ENCODE measurements at places on chromosomes 6 and 20.

- no peak for DNase-seq
Observed at GRCh38 chr20:45833030-45833882, at the start of gene SNX21. Gene SNX21, plus strand, starts transcription at chr20:45833799. Its CDS starts 121 bp downstream, at chr20:45833920.

DNA sequence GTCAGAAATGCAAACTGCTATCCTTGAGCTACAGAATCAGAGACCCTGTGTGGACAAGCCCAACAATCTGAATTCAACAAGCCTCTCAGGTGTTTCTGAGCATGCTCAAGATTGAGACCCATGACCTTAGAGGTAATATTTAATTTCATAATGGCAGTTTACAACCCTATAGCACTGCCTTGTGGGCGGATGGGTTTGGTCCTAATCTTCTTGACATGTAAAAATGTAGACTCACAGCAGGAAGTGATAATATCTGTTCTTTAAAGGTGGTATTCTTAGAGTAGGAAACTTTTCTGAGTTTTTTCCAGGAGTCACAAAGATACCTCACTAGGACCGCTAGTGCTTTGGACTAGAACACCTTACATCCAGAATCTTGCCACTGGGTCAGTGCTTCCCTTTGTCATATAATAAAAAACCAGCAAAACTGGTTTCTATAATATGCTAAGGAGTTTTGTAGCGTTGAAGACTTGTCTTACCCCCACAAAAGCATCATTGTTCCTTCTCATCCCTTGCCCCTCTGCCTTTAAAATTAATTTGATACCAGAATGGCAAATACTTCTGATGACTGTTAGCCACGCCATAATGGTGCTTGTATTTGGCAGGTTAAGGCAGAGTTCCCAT, 52.6 kb downstream of the E2F3 start:
- no peak for DNase-seq

- DNase-seq = no peak
Observed at GRCh38 chr6:35385457-35386202, 43.3 kb downstream of the PPARD start.

GRCh38 chr6:71527886-71528285, 239.3 kb downstream of the OGFRL1 start:
- DNase-seq = no peak

GRCh38 chr20:62805155-62805710, 598 bp downstream of the OGFR start:
- no peak for DNase-seq

GRCh38 chr6:93036835-93037234, 382.5 kb downstream of the EPHA7 start:
- no peak for DNase-seq

- DNase-seq = peak; percentile 52
Observed at GRCh38 chr6:163745536-163746400, 331.2 kb downstream of the QKI start.

DNA sequence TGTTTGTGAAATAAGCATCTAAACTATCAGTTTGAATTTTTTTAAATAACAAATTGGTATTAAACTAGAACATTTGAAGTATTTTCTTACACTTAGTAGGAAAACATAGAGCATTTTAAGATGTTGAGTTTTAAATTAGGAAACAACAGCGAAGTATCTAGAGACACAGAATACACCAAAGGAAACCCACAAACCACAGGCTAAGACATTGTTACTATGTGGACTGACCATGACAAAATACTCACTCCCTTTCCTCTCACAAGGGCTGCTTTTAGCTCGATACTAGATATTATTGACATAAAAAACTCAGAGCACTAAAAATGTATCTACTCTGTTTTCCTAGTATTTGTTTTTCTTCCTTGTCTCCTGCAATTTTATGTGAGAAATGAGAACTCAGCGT, 266.0 kb upstream of the CITED2 start:
- DNase-seq = no peak

- peak; percentile 72 for DNase-seq
Observed at GRCh38 chr6:52284131-52284459, 447 bp downstream of the MCM3 start.

DNA sequence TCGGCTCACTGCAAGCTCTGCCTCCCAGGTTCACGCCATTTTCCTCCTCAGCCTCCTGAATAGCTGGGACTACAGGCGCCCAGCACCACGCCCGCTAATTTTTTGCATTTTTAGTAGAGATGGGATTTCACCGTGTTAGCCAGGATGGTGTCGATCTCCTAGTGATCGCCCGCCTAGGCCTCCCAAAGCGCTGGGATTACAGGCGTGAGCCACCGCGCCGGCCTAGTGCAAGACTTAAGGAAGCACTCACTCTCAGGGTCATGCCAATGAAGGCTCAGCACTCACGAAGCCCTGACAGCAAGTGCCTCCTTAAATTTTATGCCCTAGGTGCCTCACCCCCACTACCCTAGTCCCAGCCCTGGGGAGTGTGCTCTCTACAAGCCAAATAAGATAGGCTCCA, 4.7 kb upstream of the DOK5 start:
- DNase-seq = no peak

- DNase-seq = no peak
Observed at GRCh38 chr20:40813029-40813431, 124.0 kb upstream of the MAFB start.

DNA sequence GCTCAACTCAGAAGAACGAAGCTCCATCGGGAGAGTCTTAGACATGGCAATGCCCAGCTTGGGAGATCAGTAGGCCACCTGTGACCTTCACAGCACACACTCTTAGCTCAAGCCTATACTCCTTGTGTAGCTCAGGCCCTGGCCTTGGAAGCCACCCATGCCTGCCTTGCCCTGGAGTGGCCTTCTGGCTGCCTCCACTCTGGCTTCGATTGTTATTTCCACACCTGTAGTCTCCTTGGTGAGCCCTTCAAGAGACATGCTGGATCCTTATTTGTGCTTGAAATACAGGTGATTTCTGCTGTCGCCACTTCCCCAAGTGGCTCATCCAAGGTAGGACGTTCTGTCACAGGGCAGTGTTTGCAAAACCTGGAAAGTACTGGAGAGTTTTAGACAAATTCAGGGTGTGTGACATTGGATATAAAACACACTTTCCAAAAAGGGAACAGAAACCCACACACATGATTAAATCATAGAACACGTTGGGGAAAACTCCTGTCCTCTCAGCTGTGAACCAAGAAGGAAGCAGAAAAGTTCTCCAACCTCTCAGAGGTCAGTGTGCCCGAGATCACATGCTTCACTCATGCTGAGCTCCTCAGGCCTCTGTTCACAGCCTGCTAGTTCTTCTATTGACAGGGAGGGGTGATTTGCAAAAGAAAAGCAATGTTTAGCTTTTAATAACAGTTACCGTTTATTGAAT, 391.8 kb downstream of the CDC5L start:
- no peak for DNase-seq

DNA sequence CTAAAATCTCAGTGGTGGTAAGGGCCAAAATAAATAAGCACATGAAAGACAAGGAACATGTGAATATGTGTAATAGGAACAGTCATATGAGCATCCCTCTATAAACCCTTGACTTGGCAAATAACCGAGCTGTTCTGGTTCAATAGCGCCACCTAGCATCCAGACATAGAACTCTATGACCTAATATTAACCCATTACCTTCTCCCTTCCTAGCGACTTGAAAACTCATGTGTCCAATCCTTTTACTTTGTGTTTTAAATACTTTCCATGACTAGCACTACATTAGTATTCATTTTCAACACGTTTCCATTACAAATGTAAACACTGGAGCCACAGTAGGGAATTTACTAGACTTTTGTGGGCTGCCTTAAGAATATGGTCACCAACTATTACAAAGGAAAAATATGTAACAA, 279.7 kb downstream of the UST start:
- DNase-seq = peak; percentile 44

DNA sequence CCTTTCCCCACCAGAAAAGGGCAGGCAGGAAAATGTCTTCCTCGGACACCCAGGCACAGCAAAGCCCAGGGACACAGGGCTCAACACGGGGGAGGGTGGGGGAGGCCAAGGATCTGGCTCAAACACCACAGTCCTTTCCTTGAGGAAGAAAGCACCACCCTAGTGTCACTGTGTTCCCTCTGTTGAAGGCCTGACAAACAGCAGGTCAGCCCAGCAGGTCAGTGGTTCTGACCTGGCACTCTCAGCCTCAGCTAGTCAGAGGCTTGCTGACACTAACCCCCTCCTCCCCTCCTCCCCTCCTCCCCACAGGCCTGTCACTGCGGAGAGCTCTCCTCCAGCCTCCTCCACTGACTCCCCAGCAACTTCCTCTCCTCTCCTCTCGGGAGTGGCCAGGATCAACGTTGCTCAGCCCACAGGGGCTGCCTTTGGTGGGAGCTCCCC, 239.6 kb downstream of the LRFN2 start:
- DNase-seq = no peak

GRCh38 chr20:4814696-4815252, 93.1 kb downstream of the PRND start:
- DNase-seq = no peak

DNA sequence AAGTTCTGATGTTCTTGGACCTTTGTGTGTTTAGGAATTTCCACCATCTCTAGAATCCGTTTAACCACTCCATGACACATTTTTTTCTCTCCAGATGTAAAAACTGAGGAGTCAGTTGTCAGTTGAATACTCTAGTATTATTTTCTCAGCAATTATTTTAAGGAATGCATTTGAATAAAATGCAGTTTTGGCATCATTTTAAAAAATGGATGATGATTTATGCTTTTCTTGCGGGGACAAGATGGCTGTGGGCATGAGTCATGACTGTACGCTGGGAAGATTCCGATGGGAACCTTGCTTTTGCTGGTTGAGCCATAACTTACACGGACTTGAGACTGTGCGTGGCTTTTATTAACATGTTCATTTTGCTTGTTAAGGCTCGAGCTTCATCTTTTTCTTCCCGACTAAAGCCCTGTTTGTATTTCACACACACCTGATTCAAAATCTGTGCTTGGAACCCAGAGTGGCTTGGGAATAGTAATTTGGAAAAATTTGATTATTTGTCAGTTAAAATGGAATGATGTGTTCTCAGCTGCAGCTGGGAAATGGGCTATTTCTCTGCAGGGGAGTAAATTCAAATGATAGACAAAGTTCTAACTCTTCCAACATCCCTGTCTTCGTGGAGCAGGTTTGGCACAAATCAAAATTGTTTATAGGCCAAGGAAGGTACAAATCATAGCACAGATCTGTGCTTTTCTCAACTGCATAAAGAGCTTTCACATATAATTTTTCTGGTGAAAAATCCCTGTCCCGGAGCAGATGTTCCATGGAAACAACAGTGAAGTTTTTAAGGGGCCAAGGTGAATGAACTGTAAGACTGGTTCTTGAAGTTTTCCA, 470.5 kb upstream of the JAG1 start:
- no peak for DNase-seq

DNA sequence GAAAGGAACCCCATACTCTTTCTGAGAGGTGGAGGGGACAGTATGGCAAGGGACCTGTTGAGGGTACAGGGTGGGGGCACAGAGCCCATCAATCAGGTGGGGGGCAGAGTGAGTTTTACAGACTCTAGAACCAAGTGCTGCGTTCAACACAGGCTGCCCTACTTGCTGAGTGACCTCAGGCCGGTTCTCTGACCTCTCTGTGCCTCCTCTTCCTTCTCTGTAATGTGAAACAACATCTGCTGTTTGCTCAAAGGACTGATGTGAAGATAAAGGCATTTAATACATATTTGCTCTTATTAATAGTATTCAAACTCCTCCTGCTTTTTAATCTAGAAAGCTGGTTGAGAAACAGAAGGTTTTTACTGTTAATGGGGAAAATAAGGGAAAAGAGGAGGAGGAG, 25.9 kb upstream of the APMAP start:
- no peak for DNase-seq

GRCh38 chr20:19628570-19629134, 129.4 kb upstream of the RIN2 start:
- DNase-seq = peak; percentile 59

DNA sequence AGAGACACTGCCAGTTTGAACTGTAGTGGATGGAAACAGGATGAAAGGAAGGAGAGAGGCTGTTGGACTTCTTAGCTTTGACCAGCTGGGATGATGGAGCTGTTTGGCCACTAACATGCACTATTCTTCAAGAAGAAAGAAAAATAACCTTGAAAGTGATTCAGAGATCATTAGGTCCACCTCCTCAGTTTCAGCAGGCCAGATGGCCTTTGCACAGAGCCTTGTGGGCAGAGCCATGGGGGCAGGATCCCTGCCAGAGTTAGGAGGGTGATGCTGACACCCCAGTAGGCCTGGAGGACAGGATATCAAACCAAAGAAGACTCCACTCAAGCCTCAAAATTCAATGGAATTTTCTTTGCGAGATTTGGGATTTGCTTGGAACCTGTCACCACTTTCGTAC, 74.5 kb upstream of the TMEM181 start:
- no peak for DNase-seq

- DNase-seq = no peak
Observed at GRCh38 chr20:38715646-38716045, 8.6 kb upstream of the SLC32A1 start.

DNA sequence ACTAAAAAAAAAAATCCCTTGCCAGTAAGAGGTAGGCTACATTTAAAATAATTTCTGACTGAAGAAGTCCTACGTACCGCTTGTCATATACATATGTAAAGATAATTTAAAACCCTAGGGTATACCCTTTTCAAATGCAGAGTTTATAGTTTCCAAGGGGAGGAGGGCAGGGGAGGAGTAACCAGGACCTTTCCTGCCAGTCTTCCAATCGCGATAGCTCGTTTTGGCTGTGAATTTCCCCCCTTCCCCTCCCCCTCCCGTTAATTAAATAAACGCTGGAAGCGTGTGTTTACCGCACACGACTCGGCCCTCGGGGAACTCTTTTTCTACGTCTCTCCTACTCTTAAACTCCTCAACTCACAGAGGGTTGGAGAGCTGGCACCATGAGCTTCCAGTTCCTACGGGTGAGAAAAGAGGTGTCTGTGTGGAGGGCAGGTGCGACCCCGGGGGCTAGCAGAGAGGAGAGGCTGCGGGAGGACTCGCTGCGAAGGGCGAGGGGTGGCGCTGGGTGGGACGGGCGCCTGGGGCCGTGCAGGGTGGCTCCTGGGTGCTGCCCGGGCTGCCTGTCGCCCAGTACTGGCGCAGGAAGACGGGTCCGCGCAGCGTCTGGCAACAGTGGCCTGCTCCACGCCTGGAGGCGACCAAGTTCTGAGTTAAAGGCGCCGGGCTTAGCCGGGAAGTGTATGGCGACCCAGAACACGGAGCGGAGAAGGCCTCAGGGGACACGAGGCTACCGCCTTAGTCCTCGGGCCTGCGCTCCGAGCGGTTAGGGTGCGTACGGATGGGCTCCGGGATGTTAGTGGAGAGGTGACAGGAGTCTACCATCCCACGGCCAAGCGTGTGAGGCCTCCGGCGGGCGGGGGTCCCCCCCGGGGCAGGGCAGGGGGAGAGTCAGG, 4.1 kb upstream of the TFAP2C start:
- no peak for DNase-seq

- DNase-seq = no peak
Observed at GRCh38 chr20:38501858-38502436, 29.3 kb downstream of the RALGAPB start.

- DNase-seq = no peak
Observed at GRCh38 chr6:44084231-44085014, 42.8 kb downstream of the MRPL14 start.
